A673 (cell line): ENCODE measurements at places on chromosomes 3 and 15.

DNA sequence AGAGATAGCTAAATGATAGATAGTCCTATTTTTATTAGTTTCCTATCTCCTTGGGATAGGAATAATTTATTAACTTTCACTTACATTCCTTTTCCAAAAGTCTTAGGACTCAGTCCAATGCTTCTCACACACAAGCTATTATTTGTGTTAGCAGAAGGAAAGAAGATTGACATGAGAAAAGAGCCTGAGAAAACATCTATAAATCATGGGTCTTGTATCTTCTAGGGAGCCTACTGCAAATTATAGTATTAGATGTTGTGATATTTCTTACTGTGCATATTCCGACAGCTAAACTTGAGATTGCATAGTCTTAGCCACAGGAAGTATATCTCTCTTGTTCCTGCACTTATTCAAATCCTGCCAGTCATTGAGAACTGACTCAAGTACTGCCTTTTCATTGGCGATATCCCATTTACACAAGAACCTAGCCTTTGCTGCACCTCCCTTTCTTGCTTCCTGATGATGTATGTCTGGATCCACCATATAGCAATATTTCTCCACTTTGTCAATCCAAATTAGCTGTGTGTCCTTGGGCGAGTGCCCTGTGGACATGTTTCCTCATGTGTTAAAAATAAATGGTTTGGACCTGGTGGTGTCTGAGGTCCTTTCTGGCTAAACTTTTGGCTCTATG is 245.1 kb upstream of the LMCD1 start:
- H3K4me1 ChIP-seq = peaks cover 65% of the 10 kb centered on the region
- H3K27ac ChIP-seq = peak overlapping the region; percentile 96
- no peaks in the 10 kb centered on the region for H3K36me3 ChIP-seq
- H3K27me3 ChIP-seq = no peaks in the 10 kb centered on the region
- peak; percentile 54 for DNase-seq

- no peaks in the 10 kb centered on the region for H3K4me1 ChIP-seq
- no peaks in the 10 kb centered on the region for H3K36me3 ChIP-seq
- no peaks in the 10 kb centered on the region for H3K27me3 ChIP-seq
- no peak for DNase-seq
These were observed 8.9 kb downstream of the CCDC13 start for GRCh38 chr3:42764115-42764514.

GRCh38 chr3:30084316-30084715 is 522.1 kb upstream of the TGFBR2 start:
- H3K4me3 ChIP-seq = no peak overlapping the region
- no peaks in the 10 kb centered on the region for H3K36me3 ChIP-seq
- no peak for DNase-seq
- peaks cover 4% of the 10 kb centered on the region for H3K4me1 ChIP-seq
- H3K27me3 ChIP-seq = no peaks in the 10 kb centered on the region
- no peak overlapping the region for H3K27ac ChIP-seq

DNA sequence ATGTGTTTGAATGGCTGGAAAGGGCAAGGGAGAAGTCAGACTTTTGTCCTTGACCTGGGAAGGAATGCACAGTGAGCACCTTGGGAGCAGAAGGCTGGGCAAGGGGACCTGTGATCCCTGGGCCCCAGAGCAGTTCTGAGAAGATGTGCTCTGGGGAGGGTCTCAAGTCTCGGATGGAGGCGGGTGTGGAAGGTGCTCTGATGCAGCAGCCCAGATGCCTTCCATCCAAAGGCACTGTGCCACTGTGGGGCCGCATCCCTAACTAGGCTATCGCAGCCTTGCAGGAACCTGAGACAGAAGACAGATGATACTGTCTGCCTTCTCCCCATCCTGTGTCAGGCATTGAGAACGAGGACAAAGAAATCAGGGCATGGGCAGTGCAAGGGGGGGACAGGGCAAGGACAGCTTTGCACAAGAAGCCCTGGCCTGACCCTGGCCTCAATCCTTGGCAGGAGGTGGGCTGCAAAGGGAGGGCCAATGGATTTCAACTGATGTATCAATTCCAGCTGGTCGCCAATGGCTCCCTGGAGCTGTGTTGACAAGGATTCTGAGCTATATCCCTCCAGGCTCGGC is 14.6 kb upstream of the PRKCD start:
- no peak overlapping the region for H3K4me3 ChIP-seq
- no peaks in the 10 kb centered on the region for H3K27me3 ChIP-seq
- DNase-seq = no peak

- no peaks in the 10 kb centered on the region for H3K27me3 ChIP-seq
- DNase-seq = no peak
- peak overlapping the region; percentile 66 for H3K4me3 ChIP-seq
- no peaks in the 10 kb centered on the region for H3K36me3 ChIP-seq
- H3K4me1 ChIP-seq = peaks cover 20% of the 10 kb centered on the region
These were observed 1.5 kb downstream of the ABHD5 start for GRCh38 chr3:43692085-43692855.

DNA sequence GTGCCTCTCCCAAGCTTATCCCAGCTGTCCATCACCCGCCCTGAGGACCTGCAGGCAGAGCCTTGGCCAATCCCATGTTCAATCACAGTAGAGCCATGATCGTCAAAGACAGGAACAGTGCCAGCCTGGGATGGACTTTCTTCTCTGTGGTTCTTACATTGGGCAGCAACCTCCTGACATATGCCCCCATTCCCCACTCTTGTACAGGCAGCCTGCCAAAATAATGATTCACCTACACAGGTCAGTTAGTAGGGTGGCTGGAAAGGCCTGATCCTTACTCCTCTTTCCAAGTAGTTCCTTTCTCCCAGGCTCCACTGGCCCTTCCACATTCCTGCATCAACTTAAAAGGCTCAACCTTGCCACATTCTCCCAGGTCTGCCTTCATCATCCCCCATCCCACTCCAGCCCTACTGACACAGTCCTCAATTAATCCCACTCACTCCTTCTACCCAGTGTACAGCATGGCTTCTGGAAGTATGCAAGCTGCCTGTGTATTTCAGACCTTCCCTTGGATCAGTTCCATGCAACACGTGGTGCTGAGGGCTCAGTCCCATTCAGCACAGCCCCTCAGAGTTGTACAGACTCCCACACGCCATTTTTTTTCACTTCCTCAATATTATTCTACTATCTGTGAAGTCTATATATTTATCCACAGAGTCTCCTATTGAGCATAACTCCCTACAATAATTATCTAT is 189.8 kb downstream of the NTRK3 start:
- H3K27me3 ChIP-seq = peaks cover 9% of the 10 kb centered on the region
- no peak overlapping the region for H3K27ac ChIP-seq
- H3K4me1 ChIP-seq = no peaks in the 10 kb centered on the region
- no peak overlapping the region for H3K4me3 ChIP-seq
- no peaks in the 10 kb centered on the region for H3K36me3 ChIP-seq

DNA sequence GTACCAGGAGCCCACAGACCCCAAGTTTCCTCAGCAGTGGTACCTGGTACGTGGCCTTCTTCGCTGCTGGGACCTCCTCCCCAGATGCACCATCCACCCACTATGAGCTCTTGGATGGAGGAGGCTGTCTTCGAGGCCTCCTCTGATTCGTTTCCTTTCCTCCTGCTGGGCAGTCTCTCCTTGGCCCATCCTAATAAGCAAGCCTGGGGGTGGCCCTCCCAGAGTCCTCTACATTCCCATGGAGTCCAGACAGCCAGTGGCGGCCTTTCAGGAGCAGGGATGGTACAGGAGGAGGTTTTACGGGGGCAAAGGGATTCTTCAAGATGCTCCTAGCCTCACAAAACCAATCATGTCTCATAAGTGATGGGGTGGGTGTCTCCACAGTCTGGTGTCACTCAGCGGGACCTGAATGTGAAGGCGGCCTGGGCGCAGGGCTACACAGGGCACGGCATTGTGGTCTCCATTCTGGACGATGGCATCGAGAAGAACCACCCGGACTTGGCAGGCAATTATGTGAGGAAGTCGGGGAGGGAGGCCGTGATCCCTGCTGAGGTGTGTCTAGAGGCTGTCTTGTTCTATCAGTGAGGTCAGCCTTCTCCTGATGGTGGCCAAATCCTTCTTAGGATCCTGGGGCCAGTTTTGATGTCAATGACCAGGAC is 7.7 kb upstream of the FES start:
- no peak overlapping the region for H3K27ac ChIP-seq
- peaks cover 46% of the 10 kb centered on the region for H3K36me3 ChIP-seq
- no peaks in the 10 kb centered on the region for H3K27me3 ChIP-seq
- no peak for DNase-seq
- no peak overlapping the region for H3K4me3 ChIP-seq

DNA sequence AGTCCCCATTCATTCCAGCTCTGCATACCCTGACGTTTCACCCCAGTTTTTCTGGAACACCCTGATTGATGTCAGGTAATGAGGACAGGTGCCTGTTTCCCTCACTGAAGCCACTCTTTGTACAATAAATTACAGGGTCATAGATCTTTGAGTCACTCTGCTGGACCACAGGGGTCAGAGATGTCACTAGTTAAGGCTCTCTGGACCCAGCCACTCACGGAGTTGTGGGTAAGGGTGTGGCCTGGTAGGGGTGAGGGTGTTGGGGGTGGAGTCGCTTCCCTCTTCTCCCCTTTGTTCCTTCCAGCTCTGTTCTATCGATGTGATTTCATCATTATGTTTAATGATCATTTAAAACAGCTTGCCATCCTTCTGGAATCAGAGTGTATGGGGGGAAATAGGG is 512 bp downstream of the IQCF5 start:
- DNase-seq = no peak
- no peak overlapping the region for H3K4me3 ChIP-seq
- no peaks in the 10 kb centered on the region for H3K4me1 ChIP-seq
- no peaks in the 10 kb centered on the region for H3K36me3 ChIP-seq
- H3K27ac ChIP-seq = no peak overlapping the region

DNA sequence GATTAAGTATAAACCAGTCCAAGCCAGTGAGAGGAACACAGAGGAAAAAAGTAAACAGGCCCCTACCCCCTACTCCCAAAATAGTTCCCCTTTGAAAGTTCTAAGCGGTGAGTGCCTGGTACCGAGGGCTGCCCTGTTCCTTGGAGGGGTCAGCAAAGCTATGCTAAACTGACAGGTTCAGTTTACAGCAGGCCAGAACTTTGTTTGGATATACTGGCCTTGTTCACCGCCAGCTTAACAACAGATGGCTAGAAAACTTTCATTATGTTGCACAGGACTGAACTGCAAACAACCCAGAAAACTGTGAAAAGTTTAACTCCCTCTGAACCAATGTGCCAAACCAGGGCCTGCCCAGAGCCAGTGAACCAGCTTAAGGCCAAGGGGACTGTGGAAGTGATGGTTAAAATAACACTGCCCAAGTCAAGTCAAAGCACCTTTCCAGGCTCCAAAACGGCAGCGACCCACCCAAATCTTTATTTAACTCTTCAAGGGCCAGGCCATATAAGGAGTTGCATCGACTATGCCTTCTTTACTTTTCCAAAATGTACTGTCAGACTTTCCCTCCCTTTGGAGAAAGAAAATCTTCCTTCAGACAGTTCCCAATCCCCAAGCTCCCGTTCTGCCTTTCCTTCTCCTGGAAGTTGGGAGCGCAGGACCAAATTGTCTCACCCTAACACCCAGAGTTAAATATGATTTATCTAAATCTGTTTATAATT is 448.0 kb downstream of the FOXP1 start:
- H3K4me1 ChIP-seq = peaks cover 31% of the 10 kb centered on the region
- no peaks in the 10 kb centered on the region for H3K36me3 ChIP-seq
- no peak overlapping the region for H3K27ac ChIP-seq
- DNase-seq = no peak
- no peak overlapping the region for H3K4me3 ChIP-seq

DNA sequence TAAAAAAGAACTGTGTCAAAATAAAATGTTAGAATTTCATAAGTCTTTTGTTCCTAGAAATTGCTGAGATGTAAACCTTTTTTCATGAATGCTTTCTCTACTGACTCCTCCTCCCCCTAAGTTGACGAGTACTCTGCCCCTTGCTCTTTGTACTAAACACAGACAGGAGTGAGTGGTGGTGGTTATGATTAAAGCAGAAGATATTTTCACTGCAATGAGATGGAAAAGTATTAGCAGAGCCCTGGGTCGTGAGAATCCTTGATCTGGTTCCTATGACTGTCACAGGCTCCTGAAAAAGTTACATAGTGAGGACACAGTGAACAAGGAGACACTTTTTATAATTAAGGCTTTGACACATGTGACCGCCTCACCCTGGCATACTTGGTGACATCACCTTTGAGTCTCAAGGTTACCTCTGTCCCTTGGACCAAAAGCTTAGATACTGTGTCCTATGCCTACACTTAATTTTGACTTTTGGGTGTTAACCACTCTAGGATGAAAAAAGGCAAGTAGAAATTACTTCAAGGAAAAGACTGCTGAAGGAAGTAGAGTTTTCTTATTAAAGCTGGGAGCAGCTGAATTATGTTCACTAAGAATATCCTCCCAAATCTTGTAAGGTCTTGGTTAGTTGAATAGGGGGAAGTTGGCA is 130.4 kb upstream of the LYSMD4 start:
- no peaks in the 10 kb centered on the region for H3K27me3 ChIP-seq
- H3K36me3 ChIP-seq = no peaks in the 10 kb centered on the region
- no peak overlapping the region for H3K4me3 ChIP-seq
- no peak for DNase-seq
- H3K27ac ChIP-seq = no peak overlapping the region
- no peaks in the 10 kb centered on the region for H3K4me1 ChIP-seq

- no peak overlapping the region for H3K27ac ChIP-seq
- no peak overlapping the region for H3K4me3 ChIP-seq
- no peak for DNase-seq
- peaks cover 9% of the 10 kb centered on the region for H3K27me3 ChIP-seq
- no peaks in the 10 kb centered on the region for H3K4me1 ChIP-seq
- H3K36me3 ChIP-seq = no peaks in the 10 kb centered on the region
These were observed 207.6 kb upstream of the MDFIC2 start for GRCh38 chr3:70519913-70520659.

- H3K36me3 ChIP-seq = no peaks in the 10 kb centered on the region
- DNase-seq = no peak
- no peaks in the 10 kb centered on the region for H3K4me1 ChIP-seq
These were observed 3.7 kb downstream of the IQSEC1 start for GRCh38 chr3:13069495-13069894.

DNA sequence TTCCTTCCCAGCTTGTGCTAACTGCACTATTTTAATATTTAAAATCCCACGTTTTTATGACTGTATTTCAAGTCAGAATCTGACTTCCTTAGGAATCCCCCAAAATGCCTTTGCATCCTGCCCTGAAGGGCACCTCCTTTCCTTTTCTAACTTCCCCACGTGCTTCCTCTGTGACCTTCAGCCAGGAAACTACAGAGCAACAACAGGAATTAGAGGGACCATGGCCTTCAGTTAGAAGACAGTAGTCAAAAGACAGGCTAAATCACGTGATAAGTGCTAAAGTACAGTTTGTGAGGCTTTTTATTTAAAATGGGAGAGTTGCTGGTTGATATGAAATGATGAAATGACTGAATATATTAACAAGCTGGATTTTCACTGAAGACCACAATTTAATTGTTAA is 11.8 kb upstream of the ABHD10 start:
- no peaks in the 10 kb centered on the region for H3K36me3 ChIP-seq
- H3K4me1 ChIP-seq = peaks cover 7% of the 10 kb centered on the region
- no peak overlapping the region for H3K4me3 ChIP-seq
- no peak overlapping the region for H3K27ac ChIP-seq
- H3K27me3 ChIP-seq = no peaks in the 10 kb centered on the region

- H3K4me1 ChIP-seq = peaks cover 2% of the 10 kb centered on the region
- no peak overlapping the region for H3K4me3 ChIP-seq
- no peaks in the 10 kb centered on the region for H3K36me3 ChIP-seq
- no peaks in the 10 kb centered on the region for H3K27me3 ChIP-seq
- DNase-seq = peak; percentile 66
- peak overlapping the region; percentile 40 for H3K27ac ChIP-seq
These were observed 16.2 kb upstream of the XIRP1 start for GRCh38 chr3:39208463-39209055.

GRCh38 chr3:42831321-42831713 is 22.1 kb downstream of the ACKR2 start:
- H3K27me3 ChIP-seq = no peaks in the 10 kb centered on the region
- DNase-seq = peak; percentile 58
- no peaks in the 10 kb centered on the region for H3K4me1 ChIP-seq
- H3K4me3 ChIP-seq = no peak overlapping the region
